ENCODE measurements at places on chromosomes 5 and 9. TPM values are rescaled to one million over a fixed set of nuclear protein-coding genes. Genes with fewer than 3 reads are reported as not detected.

CD72 gene
- total RNA-seq, result 7.9 TPM

SELENOP gene
- 0.62 TPM for total RNA-seq

TAF11L3 gene
- total RNA-seq, result not detected

SNCAIP gene
- not detected for total RNA-seq

CER1 gene
- total RNA-seq, result not detected

CDX1 gene
- not detected for total RNA-seq

CD74 gene
- 1,110 TPM for total RNA-seq

PALM2AKAP2 gene
- total RNA-seq, result 0.62 TPM

LHX3 gene
- not detected for total RNA-seq

UBE2R2 gene
- 33.3 TPM for total RNA-seq

CATSPER3 gene
- total RNA-seq, result 0.37 TPM

All from CD4-positive, CD25-positive, alpha-beta regulatory T cell (primary cell).